Hair follicle dermal papilla cell (primary cell): ENCODE measurements at places on chromosomes 2 and 18. TPM values are rescaled to one million over a fixed set of nuclear protein-coding genes. Genes with fewer than 3 reads are reported as not detected.

The EPB41L5 gene
- total RNA-seq = 10.4 and 15.7 TPM in 2 replicates

The DOK6 gene
- total RNA-seq = 5.2 and 8.0 TPM in 2 replicates

The ASTL gene
- total RNA-seq = not detected in 2 replicates

The SCN2A gene
- 0.36 and 0.97 TPM in 2 replicates for total RNA-seq

The MLPH gene
- 13.0 and 14.0 TPM in 2 replicates for total RNA-seq

The LRP1B gene
- total RNA-seq = 0.12 and 0.32 TPM in 2 replicates

The SNED1 gene
- total RNA-seq = 104 and 209 TPM in 2 replicates

The PRKRA gene
- total RNA-seq = 49.7 and 53.9 TPM in 2 replicates

The ZC3H8 gene
- total RNA-seq = 3.9 and 8.3 TPM in 2 replicates

The TTC32 gene
- total RNA-seq = 9.4 and 10.7 TPM in 2 replicates

The SGPP2 gene
- total RNA-seq = 0.12 and 0.32 TPM in 2 replicates

The SLC9A2 gene
- not detected in 2 replicates for total RNA-seq

The IL1A gene
- total RNA-seq = 0.49 TPM in 1 of 2 replicates, not detected in the other

The EFR3B gene
- 0.16 and 0.49 TPM in 2 replicates for total RNA-seq

The SERPINB5 gene
- total RNA-seq = 0.65 and 1.1 TPM in 2 replicates

The UGT1A3 gene
- not detected in 2 replicates for total RNA-seq

The LBX2 gene
- 1.9 and 2.1 TPM in 2 replicates for total RNA-seq

The FSIP2 gene
- total RNA-seq = 0.49 and 0.65 TPM in 2 replicates

The CD8B2 gene
- not detected in 2 replicates for total RNA-seq

The FEV gene
- not detected in 2 replicates for total RNA-seq

The ATP9B gene
- 21.7 and 25.5 TPM in 2 replicates for total RNA-seq

The TOGARAM2 gene
- under 0.01 TPM in 1 of 2 replicates, not detected in the other for total RNA-seq

The POU3F3 gene
- under 0.01 TPM in 1 of 2 replicates, not detected in the other for total RNA-seq

The CTAGE1 gene
- not detected in 2 replicates for total RNA-seq

The DIPK1C gene
- not detected in 2 replicates for total RNA-seq

The VIL1 gene
- under 0.01 TPM in 1 of 2 replicates, not detected in the other for total RNA-seq

The LIMS4 gene
- total RNA-seq = 0.65 TPM in 1 of 2 replicates, not detected in the other

The GBX2 gene
- total RNA-seq = not detected in 2 replicates

The SCYGR2 gene
- not detected in 2 replicates for total RNA-seq

The TTN gene
- total RNA-seq = under 0.01 and 0.12 TPM in 2 replicates

The NDC80 gene
- 2.3 and 2.9 TPM in 2 replicates for total RNA-seq

The KIF3C gene
- total RNA-seq = 12.1 and 13.0 TPM in 2 replicates
